ENCODE measurements at places on chromosomes 16 and 17. TPM values are rescaled to one million over a fixed set of nuclear protein-coding genes. Genes with fewer than 3 reads are reported as not detected.

- DNase-seq, result peak; percentile 21
Measured at GRCh38 chr17:56499799-56500388, 93.6 kb upstream of the NOG start.

- DNase-seq, result no peak
Measured at GRCh38 chr16:87165885-87166284, 151.3 kb downstream of the C16orf95 start.

DNA sequence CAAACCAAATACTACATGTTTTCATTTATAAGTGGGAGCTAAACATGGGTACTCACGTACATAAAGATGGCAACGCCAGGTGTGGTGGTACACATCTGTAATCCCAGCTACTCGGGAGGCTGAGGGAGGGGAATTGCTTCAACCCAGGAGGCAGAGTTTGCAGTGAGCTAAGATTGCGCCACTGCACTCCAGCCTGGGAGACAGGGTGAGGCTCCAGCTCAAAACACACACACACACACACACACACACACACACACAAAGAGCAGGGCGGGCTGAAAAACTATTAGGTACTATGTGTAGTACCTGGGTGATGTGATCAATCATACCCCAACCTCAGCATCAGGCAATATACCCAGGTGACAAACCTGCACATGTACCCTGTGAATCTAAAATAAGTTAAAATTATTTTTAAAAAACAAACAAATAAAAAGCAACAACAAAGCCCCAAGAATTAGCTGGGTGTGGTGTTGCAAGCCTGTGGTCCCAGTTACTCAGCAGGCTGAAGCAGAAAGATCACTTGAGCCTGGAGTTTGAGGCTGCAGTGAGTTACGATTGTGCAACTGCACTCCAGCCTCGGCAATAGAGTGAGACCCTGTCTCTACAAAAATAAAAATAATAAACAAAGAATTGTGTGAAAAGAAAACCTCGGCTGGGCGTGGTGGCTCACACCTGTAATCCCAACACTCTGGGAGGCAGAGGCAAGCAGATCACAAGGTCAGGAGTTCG lies 11.9 kb upstream of the FAAP100 start:
- peak; percentile 78 for DNase-seq

- peak; percentile 80 for DNase-seq
Measured at GRCh38 chr16:14186007-14186794, 115.1 kb downstream of the MRTFB start.

GRCh38 chr16:73669535-73670274 lies 621.8 kb upstream of the ZFHX3 start:
- no peak for DNase-seq

- DNase-seq, result no peak
Measured at GRCh38 chr16:49964316-49964715, 60.7 kb upstream of the CNEP1R1 start.

- no peak for DNase-seq
Measured at GRCh38 chr17:12098568-12098967, 77.9 kb downstream of the MAP2K4 start.

GRCh38 chr17:82029990-82030469 lies 1.4 kb upstream of the RAC3 start:
- DNase-seq, result no peak

DNA sequence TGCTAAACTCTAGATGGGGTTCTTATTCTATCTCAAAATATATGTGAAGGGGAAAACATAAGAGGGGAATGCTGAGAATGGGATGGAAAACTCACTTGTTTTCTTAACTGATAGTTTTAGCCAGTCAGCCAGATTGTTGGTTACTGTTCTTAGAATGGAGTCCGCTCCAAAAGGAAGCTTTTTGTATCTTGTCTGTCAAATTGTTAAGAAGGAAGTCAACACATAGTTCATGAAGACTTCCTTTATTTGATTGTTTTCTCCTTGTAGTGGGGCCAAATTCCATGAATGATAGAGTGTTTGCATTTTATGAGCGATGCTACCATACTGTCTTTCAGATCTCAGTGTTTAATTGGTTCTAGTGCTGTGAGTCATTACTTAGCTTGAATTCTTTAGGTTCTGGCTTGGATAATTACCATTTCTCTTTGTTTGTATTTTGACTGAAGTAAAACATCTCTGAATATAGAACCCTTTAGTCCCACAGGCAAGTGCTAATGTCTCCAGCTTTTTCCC lies 98.3 kb upstream of the GOT2 start:
- no peak for DNase-seq

DNA sequence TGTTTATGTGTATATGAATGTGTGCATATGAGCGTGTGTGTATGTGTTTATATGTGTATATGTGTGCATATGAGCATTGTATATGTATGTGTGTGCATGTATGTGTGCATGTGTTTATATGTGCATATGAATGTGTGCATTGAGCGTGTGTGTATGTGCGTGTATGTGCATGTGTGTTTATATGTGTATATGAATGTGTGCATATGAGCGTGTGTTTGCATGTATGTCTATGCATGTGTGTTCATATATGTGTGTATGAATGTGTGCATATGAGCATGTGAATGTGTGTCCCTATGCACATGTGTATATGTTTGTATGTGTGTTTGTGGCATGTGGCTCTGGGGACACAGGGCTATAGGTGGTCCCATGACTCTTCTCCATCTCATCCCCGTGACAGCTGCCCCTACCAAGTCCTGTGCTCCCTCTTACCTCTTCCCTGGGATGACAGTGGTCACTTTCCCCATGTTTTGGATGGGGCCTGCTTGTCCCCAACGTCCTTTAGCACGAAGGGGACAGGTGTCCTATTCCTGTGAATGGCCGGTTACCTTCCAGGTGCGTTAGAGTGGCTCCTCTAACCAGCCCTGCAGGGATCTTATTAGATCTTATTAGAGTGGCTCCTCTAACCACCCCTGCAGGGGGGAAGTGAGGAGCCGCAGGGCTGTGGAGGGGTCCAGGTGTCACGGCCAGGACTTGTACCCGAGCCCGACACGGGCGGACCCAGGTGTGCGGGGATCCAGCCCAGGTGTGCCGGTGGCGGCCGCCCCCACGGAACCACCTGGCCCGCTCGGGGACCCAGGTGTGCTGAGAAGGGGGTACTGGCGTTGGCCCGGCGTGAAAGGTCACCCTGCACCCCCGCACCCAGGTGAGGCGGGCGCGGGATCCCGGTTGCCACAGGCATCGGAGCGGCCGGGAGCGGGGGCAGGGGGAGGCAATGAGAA lies 105.6 kb downstream of the SEC14L1 start:
- no peak for DNase-seq

DNA sequence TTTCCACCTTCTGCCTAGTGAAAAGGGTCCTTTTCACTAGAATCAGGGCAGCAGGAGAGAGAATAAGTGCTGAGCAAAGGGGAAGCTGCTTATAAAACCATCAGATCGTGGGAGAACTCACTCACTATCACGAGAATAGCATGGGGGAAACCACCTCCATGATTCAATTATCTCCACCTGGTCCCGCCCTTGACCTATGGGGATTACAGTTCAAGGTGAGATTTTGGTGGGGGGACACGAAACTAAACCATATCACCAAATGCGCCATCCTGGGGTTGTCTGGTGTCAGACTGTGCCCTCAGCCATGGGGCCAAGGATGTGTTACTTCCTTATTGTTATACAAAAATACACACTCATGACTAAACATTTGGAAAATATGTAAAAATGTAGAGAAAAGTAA lies 10.4 kb upstream of the KATNB1 start:
- no peak for DNase-seq

DNA sequence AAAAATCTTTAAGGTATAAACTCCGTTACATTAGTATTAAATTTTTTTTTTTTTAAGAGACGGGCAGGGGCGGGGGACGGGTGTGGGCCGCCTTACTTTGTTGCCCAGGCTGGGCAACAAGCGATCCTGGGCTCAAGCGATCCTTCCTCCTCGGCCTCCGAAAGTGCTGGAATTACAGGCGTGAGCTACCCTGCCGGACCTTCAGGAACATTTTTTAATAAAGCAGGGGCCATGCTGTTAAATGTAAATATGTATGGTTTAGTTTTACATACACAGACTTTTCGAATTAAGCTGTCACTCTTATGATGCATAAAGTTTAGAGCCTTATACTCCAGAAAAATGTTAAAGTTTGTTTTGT lies 2.4 kb downstream of the PPM1D start:
- DNase-seq, result no peak

- DNase-seq, result peak; percentile 35
Measured at GRCh38 chr16:31458073-31458843, 1.0 kb upstream of the ARMC5 start.

GRCh38 chr16:5903153-5903552 lies 805.6 kb upstream of the EEF2KMT start:
- no peak for DNase-seq

DNA sequence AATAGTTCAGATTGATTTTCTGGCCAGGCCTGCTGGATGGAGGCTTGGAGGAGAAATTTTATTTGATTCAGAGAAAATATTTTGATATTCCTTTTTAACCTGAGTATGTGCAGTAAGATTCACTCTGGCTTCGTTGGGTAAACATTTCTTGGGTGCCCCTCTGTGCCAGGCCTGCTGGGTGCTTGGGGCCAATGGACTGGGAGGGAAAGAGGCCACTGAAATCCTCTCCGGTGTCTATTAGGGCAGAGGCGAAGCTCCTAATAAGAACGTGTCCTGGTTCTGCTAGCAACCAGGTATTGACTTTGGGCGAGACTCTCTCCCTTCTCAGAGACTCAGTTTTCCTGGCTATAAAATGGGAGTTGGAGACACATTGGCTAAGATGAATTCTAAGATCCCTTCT lies 122.5 kb downstream of the CYLD start:
- DNase-seq, result no peak

GRCh38 chr16:83772806-83773205 lies 35.0 kb upstream of the HSBP1 start:
- no peak for DNase-seq

DNA sequence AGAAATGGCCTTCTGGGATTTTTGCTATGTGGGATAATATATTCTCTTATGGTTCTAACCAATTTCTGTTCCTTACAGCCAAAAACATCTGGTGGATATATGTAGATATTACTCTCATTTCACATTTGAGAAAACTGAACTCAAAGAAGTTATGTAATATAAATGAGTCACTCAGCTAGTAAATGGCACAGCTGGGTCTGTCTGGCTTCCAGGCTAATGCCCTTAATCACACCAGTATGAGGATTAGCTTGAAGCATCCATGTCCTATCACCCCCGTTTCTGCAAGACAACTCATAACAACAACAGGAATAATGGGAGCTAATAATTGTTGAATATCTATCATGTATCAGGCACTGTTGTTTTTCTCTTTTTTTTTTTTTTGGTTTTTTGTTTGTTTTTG lies 34.4 kb upstream of the USP7 start:
- peak; percentile 56 for DNase-seq

- DNase-seq, result peak; percentile 56
Measured at GRCh38 chr16:85675251-85675874, 13.4 kb downstream of the GINS2 start.

DNA sequence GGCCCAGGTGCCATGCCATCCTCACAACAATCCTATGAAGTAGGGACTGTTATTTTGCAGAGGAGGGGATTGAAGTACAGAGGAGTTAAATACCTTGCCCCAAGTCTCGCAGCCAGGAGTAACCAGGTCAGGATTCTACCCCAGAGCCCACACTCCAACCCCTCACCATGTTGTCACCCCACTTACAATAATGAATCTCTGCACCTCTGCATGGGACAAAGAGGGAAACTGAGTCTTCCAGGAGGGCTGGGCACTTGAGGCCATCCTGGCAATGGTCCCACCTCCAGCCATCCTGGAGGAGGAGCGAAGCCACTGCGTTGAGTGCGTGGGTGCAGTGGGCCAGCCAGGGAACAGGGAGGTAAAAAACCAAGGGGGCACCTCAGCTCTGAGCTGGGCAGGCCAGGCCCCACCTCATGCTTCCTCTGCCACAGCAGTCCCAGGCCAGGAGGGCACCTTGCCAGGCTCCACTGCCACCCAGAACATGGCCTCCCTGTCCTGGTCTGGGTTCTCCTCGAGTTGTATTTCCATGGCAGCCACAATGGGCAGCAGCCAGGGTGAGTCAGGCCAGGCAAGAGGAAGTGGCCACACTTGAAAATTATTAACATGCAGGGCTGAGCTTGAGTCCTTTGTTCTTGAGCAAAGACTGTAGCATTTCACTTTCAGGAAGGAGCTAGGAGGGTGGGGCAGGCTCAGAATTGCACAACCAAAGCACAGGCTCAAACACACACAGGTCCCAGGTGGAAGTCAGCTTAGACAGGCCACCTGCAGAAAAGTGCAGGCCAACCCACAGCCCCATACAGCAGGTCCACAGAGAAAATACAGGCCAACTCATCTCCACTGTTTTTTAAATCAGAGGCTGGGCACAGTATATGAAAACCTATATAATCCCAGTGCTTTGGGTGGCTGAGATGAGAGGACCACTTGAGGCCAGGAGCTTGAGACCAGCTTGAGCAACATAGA lies 52.1 kb downstream of the CUEDC1 start:
- DNase-seq, result peak; percentile 87

GRCh38 chr16:28263305-28263704 lies 29.0 kb upstream of the SBK1 start:
- DNase-seq, result no peak

- peak; percentile 73 for DNase-seq
Measured at GRCh38 chr16:84526794-84527531, 22.5 kb upstream of the MEAK7 start.

GRCh38 chr17:49108318-49108717 lies 24.3 kb upstream of the B4GALNT2 start:
- DNase-seq, result peak; percentile 86

- no peak for DNase-seq
Measured at GRCh38 chr16:77849646-77850258, 61.4 kb downstream of the VAT1L start.

- DNase-seq, result peak; percentile 78
Measured at GRCh38 chr17:6753006-6753445, 2.8 kb upstream of the XAF1 start.

DNA sequence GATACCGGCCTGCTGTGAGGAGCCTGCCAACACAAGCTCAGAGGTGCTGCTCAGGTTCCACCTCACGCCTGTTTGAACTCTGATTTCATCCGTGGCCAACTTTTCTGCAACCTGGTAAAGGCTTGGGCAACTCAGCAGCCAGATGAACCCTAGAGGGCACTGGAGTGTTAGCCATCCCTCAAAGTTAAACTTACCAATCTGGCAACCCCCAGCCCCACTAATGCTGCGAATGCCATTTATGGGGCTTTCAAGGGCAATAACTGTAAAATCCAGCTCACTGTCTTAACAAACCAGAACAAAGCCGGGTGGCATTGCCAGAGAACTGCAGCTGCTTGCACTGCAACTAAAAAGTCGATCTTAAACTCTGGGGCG lies 105.5 kb downstream of the AXIN2 start:
- peak; percentile 32 for DNase-seq

GRCh38 chr16:88888461-88889387 lies 22.3 kb upstream of the PABPN1L start:
- DNase-seq, result no peak

The UBN1 gene
- total RNA-seq, result 37.7 TPM

The INPP5K gene
- 13.2 TPM for total RNA-seq

The CD79B gene
- total RNA-seq, result not detected

The HAS3 gene
- total RNA-seq, result 0.81 TPM

The KCNAB3 gene
- not detected for total RNA-seq

The BCL6B gene
- total RNA-seq, result 0.41 TPM

The KRTAP9-8 gene
- total RNA-seq, result not detected

The PRSS27 gene
- 1.3 TPM for total RNA-seq

The IRX5 gene
- total RNA-seq, result 2.5 TPM

The ZNF778 gene
- 13.8 TPM for total RNA-seq

The CIAPIN1 gene
- 39.3 TPM for total RNA-seq

The ZNF19 gene
- 3.5 TPM for total RNA-seq

The KRT36 gene
- not detected for total RNA-seq

The FTSJ3 gene
- 80.7 TPM for total RNA-seq

The TRIM72 gene
- total RNA-seq, result not detected

The FBXO39 gene
- 0.57 TPM for total RNA-seq

The CA4 gene
- total RNA-seq, result not detected

The HSF5 gene
- 0.16 TPM for total RNA-seq

The KCNH4 gene
- total RNA-seq, result not detected

The EMC8 gene
- total RNA-seq, result 23.8 TPM
